ENCODE measurements at places on chromosomes 5 and 9.

- no peak for DNase-seq
Measured at GRCh38 chr5:150780187-150780692, 1.7 kb downstream of the SMIM3 start.

GRCh38 chr5:135100011-135100410 is 66.0 kb upstream of the PITX1 start:
- DNase-seq: no peak

DNA sequence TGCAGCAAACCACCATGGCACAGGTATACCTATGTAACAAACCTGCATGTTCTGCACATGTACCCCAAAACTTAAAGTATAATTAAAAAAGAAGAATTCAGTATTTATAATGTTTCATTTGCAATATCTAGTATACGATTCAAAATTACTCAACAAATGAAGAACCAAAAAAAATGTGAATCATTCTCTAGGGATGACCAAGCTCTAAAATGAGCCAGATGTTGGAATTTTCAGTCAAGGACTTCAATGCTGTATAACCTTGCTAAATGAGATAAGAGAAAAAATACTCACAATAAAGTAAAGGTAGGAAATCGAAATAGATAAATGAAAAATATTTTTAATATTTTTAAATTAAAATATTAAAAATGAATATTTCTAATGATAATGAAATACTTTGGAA is 108.7 kb upstream of the ADRA1B start:
- no peak for DNase-seq

DNA sequence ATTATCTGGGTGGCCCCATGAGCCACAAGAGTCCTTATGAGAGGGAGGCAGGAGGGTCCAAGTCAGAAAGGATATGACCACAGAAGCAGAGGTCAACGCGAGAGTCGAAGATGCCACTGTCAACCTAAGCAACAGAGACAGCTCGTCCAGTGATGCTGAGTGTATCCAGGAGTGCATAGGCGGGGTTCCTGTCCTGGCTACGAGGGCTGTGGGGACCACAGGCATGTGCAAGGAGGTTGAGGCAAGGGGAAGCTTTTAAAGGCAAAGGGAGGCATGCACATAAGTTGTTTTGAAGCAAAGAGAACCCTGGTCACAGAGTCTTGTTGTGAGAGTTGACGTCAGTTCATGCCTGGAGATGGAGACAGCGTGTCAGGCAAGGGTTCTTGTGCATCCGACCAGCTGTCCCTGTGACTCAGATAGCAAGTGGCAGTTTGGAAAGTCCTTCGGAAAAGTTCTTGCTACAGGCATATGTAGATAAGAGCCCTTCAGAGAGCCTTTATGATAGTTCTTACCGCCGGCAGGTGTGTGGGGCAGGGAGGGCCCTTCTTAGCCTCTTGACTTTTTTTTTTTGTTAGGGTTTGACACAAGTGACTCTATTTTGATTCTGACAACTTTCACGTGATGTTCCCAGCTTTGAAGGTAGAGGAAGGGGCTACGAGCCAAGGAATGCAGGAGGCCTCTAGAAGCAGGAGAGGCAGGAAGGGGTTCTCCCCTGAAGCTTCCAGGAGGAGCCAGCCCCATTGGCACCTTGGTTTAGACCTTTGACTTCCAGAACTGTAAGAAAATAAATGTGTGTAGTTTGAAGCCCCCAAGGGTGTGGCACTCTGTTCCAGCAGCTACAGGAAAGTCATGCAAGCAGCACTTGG is 66.0 kb upstream of the FCN1 start:
- no peak for DNase-seq

- DNase-seq: no peak
Measured at GRCh38 chr5:10706326-10706725, 54.7 kb downstream of the DAP start.

DNA sequence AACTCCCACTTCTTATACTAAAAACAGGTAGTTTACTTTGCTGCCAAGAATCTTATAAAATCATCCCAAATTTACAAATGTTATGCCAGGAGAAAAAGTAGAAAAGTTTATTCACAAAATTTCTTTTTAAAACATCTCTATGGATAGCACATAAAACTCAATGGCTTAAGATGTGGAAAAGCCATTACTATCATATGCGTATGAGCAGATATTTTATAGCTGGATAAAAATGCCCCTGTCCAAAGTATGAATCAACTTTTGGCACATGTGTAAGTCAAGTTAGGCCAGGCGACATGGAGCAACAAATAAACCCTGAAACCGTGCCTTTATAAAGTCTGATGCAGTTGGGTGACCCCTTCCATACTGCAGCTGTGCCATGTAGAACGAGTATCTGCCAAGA is 38.6 kb upstream of the FBP1 start:
- DNase-seq: no peak

- DNase-seq: no peak
Measured at GRCh38 chr5:96509316-96509715, 76.3 kb upstream of the PCSK1 start.

GRCh38 chr5:53777864-53778618 is 217.6 kb downstream of the NDUFS4 start:
- DNase-seq: no peak

- no peak for DNase-seq
Measured at GRCh38 chr5:119651486-119651885, 22.1 kb downstream of the FAM170A start.

DNA sequence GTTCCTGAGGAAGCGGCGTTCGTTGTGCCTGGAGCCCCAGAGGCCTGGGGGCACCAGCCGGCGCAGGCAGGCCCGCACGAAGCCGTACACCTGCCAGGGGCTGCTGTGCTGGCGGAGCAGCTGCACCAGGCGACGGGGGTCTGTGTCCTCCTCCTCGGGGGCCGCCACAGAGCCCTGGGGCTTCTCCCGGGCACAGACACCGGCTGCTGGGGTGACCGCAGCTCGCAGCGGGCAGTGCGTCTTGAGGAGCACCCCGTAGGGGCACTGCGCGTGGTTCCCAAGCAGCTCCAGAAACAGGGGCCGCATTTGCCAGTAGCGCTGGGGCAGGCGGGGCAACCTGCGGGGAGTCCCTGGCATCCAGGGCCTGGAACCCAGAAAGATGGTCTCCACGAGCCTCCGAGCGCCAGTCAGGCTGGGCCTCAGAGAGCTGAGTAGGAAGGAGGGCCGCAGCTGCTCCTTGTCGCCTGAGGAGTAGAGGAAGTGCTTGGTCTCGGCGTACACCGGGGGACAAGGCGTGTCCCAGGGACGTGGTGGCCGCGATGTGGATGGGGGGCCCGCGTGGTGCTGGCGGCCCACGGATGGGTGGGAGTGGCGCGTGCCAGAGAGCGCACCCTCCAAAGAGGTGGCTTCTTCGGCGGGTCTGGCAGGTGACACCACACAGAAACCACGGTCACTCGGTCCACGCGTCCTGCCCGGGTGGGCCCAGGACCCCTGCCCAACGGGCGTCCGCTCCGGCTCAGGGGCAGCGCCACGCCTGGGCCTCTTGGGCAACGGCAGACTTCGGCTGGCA is 1.3 kb downstream of the TERT start:
- DNase-seq: no peak

DNA sequence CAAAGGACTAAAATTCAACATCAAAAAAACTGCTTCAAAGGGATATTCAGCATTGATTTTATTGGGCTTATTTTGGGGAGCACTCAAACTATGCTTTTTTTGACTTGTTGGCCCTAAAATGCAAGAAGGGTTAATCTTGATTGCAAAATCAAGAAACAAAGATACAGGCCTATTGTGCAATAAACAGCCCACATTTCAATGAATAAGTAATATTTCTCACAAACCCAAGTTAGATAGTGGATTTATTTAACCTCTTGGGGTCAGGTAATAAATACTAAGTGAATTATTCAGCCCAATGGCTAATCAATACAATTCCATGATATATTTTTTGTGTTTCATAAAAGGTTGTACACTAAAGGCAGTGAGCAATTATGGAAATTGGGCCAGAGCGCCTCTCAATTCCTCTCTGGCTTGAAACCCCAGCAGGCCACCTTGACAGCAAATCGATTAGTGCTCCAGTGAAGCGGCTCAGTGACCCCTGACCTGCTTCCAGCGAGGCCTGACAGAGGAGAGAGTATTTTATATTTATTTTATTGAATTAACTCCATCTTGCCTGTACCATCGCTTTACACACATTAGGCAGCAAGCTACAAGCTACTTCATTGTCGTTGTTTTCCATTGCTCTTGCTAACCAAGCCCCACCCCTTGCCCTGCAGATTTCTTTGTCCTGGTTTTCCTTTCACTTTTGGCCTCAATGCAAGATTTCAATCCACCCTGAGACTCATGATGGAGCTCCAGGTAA is 65.5 kb downstream of the EBF1 start:
- no peak for DNase-seq

DNA sequence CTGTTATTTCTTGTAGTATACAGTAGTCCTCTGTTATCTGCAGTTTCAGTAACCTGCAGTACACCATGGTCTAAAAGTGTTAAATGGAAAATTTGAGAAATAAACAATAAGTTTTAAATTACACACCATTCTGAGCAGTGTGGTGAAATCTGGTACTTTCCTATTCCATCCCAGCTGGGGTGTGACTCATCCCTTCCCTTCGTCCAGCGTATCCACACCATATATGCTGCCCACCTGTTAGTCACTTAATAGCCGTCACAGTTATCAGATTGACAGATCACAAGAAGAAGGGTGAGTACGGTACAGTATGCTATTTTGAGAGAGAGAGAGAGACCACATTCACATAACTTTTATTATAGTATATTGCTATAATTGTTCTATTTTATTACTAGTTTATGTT is 28.9 kb downstream of the FAM151B start:
- no peak for DNase-seq

DNA sequence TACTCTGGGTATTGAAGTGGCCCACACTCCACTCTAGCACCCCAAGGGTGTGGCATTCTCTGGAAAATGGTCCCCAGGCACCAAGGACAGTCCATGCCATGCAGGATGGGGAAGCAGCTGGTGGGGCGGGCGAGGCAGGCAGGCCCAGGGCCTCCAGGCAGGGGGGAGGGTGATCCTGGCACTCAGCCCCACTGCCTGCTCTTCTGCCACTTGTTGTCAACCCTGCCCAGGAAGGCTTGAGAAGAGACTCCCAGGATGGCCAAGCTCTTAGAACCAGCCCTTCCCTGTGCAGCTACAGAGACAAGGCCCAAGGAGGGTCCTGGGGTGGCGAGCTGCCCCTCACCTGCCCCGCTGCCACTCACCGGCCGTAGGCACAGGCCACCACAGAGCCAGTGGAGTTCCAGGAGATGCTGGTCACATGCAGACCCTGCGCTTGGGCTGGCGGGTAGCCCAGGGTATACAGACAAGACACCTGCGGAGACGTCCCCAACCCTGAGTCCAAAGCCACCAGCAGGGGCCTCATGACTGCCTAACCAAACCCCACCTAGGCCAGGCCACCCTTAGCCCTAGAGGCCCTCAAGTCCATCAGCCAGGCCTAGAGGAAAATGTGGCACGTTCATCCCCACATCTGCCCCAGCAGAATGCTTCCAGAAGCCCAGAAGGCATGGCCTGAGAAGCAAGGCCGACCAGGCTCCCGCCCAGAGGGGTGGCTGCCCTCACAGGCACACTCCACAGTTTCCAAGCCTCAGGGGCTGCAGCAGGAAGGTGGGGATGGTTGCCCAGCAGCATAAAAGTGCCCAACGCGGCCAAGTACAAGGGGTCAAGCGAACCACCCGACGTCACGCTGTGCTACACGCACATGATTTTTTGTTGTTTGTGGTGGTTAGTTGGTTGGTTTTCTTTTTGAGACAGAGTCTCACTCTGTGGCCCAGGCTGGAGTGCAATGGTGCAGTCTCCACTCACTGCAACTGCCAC is 19.8 kb downstream of the DYNC2I2 start:
- DNase-seq: no peak

- no peak for DNase-seq
Measured at GRCh38 chr9:9352877-9353481, 1259.8 kb downstream of the PTPRD start.

- no peak for DNase-seq
Measured at GRCh38 chr5:112304743-112305142, 114.3 kb downstream of the EPB41L4A start.

DNA sequence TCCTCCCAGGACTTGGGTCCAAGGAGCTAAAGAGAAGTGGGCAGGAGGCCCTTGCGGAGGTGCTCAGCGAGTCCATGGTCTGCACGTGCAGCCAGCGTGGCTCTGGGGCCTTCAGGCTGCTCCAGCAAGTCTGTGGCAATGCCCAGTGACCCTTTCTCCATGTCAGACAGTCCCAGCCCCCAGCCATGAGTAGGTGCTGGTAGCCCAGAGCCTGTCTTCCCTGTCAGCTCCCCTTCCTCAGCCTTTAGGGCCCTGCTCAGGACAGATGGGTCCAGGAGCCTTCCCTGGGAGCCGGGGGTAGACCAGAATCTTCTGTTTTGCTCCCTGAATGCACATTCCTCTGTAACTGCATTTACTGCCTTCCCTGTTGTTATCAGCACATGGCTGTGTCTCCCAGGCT is 147.2 kb upstream of the IRX2 start:
- DNase-seq: no peak

DNA sequence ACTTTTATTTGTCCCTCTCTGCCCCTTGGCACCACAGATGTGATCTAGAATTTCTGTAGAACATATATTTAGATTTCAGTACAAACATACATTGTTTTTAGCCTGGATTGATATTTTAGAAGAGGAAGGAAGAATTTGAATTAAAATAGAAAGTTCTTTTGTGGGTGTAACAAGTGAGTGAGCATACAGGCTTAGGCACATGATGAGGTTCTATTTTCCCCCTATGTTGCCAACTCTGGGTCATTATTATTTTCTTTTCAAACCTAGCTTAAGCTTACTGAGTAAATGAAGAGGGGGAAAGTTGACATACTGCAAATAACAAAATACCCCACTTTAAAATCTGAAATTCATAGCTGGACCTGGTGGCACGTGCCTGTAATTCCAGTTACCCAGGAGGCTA is 102.9 kb downstream of the GCNT1 start:
- no peak for DNase-seq
